Ovary (tissue), 10 donors: ENCODE measurements at places on chromosomes 4 and X. TPM values are rescaled to one million over a fixed set of nuclear protein-coding genes. Genes with fewer than 3 reads are reported as not detected.
A peak's percentile ranks its signal among the peaks of the same experiment; 100 is the strongest.

AIFM1 gene
- total RNA-seq: 5.2 TPM

FAM193A gene
- total RNA-seq: 39.1 TPM

CWH43 gene
- 0.48 TPM for total RNA-seq

USP17L17 gene
- total RNA-seq: not detected

CXCL5 gene
- total RNA-seq: not detected

CACNA1F gene
- 0.15 TPM for total RNA-seq

TRPC5OS gene
- total RNA-seq: not detected

RTL3 gene
- not detected for total RNA-seq

- no peaks in the 10 kb centered on the region for H3K36me3 ChIP-seq
- no peaks in the 10 kb centered on the region for H3K27me3 ChIP-seq
- no peak overlapping the region for H3K27ac ChIP-seq
- H3K4me3 ChIP-seq: no peak overlapping the region
- H3K4me1 ChIP-seq: no peaks in the 10 kb centered on the region
Measured at GRCh38 chrX:9318766-9319165, 146.1 kb upstream of the TBL1X start.

DNA sequence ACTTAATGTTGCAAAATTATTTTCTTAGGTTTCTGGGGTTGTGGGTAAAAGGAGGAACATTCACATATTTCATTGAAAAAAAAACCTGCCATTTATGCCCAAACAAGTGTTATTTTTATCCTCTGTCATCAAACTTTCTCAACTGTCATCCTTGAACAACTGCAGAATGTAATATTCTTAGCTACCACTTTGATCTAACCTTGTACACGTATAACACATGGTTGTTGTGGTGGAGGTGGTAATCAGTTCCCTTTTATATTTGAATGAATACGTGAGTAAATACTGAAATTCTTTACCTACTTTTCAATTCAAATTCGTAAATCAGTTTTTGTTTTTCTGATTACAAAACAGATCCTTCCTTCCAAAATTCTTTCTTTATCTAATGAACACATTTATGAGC lies 3.8 kb upstream of the AMMECR1 start:
- H3K4me3 ChIP-seq: no peak overlapping the region
- no peaks in the 10 kb centered on the region for H3K4me1 ChIP-seq
- no peaks in the 10 kb centered on the region for H3K27me3 ChIP-seq

DNA sequence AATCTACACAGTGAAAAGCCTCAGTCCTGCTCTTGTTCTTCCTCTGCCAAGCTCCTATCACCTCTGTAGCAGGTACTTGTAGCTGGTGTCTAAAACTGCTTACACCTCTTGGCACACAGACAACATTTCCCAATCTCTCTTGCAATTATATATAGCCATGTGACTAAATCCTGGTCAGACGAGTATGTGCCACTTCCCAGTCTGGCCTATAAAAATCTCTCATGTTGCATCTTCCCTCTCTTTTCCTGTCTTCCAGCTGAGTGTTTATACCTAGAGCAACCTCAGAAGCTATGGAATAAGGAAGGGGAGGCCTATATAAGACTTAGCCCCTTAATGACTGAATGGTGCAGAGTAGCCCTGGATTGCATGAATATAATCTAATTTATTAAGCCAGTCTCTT lies 105.8 kb downstream of the RNF150 start:
- H3K36me3 ChIP-seq: no peaks in the 10 kb centered on the region
- no peak overlapping the region for H3K27ac ChIP-seq
- peaks cover 4% of the 10 kb centered on the region for H3K4me1 ChIP-seq
- no peaks in the 10 kb centered on the region for H3K27me3 ChIP-seq
- no peak for DNase-seq

DNA sequence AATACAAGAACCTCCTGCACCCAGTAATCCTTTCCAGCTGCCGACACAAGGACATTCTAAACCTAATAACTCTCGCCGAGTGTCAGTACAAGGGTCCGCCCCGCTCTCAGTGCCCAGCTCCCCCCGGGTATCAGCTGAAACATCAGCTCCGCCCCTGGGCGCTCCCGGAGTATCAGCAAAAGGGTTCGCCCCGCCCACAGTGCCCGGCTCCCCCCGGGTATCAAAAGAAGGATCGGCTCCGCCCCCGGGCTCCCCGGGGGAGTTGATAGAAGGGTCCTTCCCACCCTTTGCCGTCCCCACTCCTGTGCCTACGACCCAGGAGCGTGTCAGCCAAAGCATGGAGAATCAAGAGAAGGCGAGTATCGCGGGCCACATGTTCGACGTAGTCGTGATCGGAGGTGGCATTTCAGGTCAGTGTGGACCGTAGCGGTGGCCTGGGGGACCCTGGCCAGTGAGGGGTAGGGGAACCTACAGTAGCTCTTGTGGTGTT lies at the start of gene MAOA:
TSS of gene MAOA (plus strand) at position 295 of the 490 bp plus-strand sequence. CDS start at position 338, 43 bp downstream.
- no peaks in the 10 kb centered on the region for H3K36me3 ChIP-seq
- peak within 1 kb of the TSS; percentile 60 for H3K4me3 ChIP-seq
- H3K4me1 ChIP-seq: no peaks in the 10 kb centered on the region
- no peaks in the 10 kb centered on the region for H3K27me3 ChIP-seq
- peak; percentile 80 for DNase-seq
- H3K27ac ChIP-seq: peak within 1 kb of the TSS; percentile 33

- H3K36me3 ChIP-seq: no peaks in the 10 kb centered on the region
- DNase-seq: peak; percentile 45
- peaks cover 8% of the 10 kb centered on the region for H3K4me1 ChIP-seq
- H3K27ac ChIP-seq: no peak overlapping the region
Measured at GRCh38 chrX:40145001-40145922, 47.5 kb upstream of the BCOR start.

DNA sequence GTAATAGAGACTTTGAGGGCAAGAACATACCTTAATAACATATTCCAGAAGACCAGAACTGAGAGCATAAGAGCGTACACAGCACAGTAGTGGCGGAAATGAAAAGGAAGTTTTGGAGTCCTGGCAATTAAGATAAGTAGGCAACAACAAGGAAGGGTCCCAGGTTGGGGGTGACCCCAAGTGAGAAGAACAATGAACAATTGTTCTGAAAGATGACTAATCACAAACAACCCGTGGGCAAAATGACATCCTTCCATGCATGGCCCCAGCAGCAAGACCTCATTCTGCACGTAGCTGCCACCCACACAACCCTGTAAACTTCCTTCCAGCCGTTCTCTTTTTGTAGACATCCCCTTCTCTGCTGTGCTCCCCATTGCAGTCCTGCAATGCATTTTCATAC lies 384.4 kb upstream of the PABPC4L start:
- H3K4me1 ChIP-seq: no peaks in the 10 kb centered on the region
- H3K27ac ChIP-seq: no peak overlapping the region
- no peak for DNase-seq
- H3K4me3 ChIP-seq: no peak overlapping the region
